ENCODE measurements at places on chromosomes 13 and 19.

DNA sequence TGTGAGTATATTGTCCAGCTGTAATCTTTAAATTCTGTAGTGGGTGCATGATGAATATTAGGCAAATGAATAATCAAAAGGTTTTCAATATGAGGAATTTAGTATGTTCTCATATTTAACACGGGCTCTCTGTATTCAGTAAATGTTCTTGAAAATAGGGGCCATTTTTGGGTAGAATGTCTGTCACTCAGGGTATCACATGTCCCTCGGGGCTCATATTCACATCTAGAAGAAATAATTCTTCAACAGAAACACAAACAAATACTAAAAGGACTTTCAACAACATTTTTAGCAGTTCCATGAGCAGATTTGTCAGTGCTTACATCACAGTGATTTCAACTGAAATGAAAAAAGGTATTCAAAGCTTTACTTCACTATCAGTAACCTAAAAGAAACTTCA is 1388.4 kb upstream of the MIR17HG start:
- no peak for DNase-seq

DNA sequence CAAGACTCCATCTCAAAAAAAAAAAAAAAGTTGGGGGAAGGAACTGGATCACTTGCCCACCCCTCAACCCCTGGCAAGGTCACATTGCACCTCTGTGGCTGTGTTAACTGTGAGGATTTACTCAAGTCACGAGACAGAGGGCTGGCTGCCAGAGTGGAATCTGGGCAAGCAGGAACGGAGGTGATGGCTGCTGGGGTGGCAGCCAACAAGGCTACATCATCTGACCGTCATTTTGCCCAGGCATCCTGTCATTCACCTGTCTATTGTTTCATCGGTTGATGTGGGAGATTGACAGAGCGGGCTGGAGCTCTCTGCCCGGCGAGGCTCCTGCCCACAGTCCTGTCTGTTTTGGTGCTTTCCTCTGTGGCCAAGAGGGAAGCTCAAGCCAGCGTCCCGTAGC is 75.7 kb downstream of the DPF1 start:
- no peak for DNase-seq

GRCh38 chr19:40555978-40556689 is 20.5 kb upstream of the SHKBP1 start:
- DNase-seq, result no peak

- DNase-seq, result no peak
Observed at GRCh38 chr19:10895920-10896319, 24.6 kb downstream of the CARM1 start.

DNA sequence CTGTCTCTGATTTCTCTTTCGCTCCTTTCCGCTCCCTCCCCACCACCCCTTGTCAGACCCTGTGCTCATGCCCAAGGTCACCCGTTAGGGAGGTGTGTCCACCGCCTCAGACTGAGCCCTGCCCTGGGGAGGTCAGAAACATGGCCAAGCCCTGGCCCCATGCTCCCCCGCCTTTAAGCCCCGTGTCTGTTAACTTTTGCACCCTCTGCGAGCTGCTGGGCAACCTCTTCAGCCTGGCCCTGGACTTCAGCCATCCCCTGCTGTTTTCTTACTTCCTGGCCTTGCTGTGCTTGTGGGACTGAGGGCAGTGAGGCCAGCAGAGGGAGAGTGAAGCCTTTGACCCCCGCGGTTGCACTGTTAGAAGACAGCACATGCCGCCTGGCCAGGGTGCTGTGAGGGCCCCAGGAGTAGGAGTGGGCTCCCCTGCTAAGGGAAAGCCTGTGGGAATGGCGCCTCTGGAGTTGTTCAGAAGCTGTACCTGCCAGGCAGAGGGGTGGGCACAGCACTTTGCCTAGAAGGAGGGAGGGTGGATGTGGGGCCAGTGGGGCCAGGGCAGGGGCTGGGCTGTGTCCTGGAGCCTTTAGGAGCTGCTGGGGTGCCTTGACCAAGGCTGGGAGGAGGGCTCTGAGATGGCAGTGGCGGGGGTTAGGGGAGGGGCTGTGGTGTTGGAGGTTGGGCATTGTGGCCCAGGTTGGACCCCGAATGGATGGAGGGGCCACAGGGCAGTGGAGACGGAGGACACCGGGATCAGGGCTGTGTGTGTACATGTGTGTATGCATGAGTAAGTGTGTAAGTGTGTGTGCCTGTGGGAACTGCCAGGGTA is 7.9 kb downstream of the UPF1 start:
- DNase-seq, result no peak

DNA sequence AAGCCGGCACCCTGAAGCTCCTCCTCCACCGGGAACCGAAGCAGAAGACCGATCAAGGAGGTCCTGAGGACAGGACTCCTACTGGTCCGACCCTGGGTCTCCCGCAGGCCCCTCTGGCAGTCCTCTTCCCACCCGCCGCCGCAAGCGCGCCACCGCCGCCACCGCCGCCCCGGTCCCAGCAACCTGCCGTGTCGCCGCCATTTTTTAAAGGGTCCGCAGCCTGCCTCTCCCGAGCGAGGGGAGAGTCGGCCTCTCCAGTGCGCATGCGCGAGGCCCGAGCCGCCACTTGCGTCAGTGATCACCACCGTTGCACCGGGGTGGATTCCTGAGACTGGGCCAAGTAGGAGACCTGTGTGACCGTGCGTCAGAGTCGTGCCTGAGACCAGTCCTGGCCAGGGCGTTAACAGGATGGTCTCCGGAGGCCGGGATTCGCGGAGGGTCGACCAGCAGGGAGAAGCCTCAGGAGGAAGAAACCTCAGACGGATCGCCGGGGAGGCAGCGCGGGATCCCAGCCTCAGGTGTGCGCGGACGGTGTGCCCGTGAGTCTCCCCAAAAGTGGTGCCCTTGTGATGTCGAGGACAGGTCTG is 51.6 kb downstream of the ZNF146 start:
- no peak for DNase-seq
